Fibroblast of lung (primary cell): ENCODE measurements at places on chromosomes 1 and 21.
A peak's percentile ranks its signal among the peaks of the same experiment; 100 is the strongest.

DNA sequence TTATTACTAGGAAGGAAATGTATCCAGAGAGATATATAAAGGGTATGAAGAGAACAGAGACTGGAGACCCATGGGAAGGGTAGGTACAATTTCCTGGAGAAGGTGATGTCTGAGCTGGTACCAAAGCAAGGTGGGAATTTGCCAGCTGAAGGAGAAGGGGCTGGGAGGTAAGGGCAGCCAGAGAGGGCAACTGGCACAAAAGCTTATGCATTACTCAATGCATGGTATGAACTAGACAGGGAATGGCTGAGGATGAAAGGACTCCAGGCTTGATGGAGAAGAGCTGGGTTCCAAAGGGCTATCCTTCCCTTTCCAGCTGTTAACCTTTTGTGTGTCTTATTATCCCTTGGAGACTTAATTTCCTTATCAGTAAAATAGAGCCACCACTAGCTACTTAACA, 113.6 kb upstream of the GADD45A start:
- no peak for DNase-seq

DNA sequence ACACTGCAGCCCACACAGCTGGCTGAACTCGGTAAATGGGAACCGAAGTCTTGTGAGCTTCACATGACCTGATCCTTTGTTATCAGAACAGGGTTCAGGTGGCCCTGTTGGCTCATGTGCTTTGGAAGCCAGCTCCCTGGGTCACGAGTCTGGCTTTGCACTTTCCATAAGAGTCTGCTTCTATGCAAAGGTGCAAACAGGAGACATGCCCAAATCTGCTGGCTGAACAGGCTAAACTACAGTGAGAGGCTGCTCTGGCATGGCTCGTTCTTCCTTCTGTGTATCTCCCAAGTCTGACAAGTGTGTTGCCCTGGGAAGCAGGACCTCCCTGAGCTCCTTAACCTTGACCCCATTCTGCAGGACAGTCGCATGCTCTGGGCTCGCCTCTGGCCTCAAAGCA, 549.6 kb downstream of the KIF26B start:
- DNase-seq = no peak

DNA sequence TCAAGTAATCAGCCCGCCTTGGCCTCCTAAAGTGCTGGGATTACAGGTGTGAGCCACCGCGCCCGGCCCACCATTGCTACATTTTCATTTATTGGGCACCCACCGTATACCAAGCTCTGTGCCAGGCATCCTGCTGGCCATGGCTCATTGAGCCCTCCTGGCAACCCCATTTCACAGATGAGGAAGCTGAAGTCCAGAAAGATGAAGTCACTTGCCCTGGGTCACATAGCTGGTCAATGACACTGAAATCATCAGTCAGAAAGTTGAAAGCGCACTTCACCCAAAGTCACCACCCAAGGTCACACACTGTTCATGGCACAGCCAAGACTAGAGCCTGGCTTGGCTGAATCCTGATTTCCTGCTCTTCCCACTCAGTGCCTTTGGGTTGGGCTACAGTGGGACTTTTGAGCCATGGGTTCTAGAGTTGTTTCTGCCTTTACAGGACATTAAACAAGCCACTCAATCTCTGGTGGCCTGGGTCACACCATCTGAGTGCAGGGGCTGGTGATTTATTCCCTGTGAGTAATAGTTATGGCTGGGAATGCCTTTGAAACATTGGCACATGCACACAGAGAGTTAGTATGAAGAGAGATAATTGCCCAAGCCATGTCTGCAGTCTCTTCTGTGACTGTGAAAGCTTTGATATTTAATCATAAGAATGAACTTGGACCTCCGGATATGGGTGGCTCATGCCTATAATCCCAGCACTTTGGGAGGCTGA, 16.0 kb upstream of the ARHGEF10L start:
- no peak for DNase-seq

GRCh38 chr1:203839081-203839480, 22.3 kb upstream of the SNRPE start:
- DNase-seq = peak; percentile 75
